KBM-7 (cell line): ENCODE measurements at places on chromosomes 11 and 22.
A peak's percentile ranks its signal among the peaks of the same experiment; 100 is the strongest.

GRCh38 chr11:17331669-17332068 is 19.9 kb upstream of the NCR3LG1 start:
- DNase-seq: no peak

DNA sequence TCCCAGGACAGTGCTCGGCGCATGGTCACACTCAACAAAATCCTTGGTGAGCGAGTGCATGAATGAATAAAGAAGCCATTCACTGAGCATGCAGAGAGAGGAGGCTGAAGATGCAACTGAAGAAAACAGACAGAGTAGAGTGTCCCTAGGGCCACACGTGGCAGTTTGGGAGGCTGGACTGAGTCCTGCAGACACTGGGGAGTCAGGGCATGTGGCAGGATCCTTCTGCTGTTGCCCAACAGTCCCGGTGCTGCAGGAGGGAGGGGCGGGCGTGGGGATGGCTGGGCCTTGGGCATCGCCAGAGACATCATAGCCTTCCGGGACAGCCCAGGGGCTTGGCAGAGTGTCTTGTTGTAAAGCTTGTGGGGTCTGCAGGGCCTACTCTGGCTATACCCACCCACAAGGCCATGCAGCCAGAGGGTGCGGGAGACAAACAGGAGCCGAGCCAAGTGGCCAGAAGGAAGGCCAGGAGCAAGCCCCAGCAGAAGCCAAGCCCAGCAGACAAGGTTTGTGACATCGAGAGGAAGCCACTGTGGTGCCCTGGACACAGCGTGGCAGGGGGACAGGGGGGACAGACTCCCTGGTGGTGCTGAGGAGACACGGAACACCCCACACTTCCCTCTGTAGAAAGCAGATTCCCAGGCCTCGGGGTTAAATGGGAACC is 26.7 kb upstream of the FBLN1 start:
- no peak for DNase-seq

DNA sequence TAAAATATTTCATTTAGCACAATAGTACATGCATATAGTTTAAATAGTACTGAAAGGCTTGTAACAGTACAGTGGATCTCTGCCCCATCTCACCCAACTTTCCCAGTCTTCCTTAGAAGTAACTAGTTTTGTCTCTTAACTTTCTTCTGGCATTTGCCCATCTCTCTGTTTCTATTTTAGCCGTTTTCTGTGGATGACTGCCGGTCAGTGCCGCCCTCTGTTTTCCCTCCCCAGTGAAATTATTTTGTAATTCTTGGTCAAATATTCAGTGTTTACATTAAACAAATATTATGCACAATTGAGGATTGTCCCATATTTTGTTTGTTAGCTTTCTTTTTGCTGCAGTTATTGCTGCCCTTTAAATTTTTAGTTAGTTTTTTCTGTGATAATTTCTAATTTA is 8.3 kb downstream of the PDHX start:
- no peak for DNase-seq

DNA sequence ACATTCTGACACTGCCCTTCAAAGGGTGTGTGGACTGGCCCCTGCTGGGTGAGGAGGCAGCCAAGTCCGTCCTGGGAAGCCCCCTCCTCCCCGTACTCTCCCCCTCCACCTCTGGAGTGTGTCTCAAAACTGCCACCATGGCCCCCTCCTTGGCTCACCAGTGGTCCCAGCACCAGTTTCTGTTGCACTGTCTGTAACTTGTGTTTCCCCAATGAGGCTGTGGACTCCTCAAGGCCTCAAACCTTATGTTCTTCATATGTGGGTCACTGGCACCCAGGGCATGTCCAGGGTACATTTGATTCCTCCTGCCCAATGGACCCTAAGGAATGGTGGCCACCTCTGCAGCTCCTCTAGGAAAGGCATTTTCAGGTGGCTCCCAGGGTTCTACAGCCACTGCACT is 6.6 kb upstream of the NPTXR start:
- no peak for DNase-seq

DNA sequence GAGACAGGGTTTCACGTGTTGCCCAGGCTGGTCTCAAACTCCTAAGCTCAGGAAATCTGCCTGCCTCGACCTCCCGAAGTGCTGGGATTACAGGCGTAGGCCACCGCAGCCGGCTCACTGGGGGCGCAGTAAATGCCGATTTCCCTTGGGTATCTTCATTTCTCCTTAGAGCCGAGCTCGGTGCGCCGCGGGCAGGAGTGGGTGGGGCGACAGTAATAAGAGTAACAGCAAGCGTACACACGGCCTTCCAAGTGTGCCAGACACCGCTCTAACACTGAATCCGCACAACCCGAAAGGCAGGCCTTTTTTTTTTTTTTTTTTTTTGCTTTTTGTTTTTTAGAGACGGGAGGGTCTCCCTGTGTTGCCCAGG is 500 bp upstream of the ADSL start:
- no peak for DNase-seq

DNA sequence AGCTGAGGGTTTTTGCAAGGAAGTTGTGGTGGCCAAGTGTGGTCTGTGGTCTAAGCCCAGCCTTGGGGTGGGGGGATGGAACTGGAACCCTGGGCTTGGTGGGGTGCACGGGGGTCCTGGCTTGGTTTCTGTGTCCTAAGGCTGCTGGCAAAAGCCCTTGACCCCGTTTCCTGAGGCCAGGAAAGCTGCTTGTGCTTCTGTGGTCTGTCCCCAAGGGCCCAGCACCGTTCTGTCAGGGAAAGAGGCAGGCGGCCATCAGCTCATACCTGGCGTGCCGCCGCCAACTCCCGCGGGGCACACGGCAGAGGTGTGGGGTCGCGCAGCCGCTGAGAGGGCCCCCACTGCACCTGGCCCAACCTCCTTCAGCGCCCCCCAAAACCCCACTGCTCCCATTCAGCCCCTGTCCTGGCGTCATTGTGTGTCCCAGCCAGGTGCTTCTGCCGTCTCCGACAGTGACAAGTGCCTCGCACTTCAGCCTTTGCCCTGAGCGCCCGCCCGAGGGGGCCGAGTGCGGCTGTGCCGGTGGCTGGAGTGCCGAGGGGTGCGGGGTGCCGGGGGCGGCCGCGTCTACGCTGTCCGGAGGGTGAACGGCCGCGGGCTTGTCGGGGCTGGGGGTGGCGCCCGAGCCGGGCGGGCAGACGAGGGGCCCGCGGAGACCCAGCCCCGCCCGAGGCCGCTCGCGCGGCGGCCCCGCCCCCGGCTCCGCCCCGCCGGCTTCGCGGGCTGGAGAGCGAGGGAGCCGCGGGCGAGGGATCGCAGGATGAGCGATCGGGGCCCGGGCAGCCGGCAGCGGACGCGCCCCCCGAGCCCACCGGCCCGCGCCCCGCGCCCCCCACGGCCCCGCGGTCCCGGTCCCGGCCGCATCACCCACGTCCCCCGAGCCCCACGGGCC is at the start of gene CNIH2:
TSS of gene CNIH2 (plus strand) at position 705 of the 892 bp plus-strand sequence. CDS start 282 bp downstream, outside the sequence.
- DNase-seq: peak; percentile 46
